ENCODE measurements at places on chromosomes 16 and 17.

- DNase-seq: no peak
Measured at GRCh38 chr17:82200135-82200534, 12.5 kb downstream of the CCDC57 start.

- no peak for DNase-seq
Measured at GRCh38 chr16:54407596-54407995, 121.0 kb upstream of the IRX3 start.

GRCh38 chr16:30699615-30700099 lies 686 bp downstream of the SRCAP start:
- DNase-seq: no peak

DNA sequence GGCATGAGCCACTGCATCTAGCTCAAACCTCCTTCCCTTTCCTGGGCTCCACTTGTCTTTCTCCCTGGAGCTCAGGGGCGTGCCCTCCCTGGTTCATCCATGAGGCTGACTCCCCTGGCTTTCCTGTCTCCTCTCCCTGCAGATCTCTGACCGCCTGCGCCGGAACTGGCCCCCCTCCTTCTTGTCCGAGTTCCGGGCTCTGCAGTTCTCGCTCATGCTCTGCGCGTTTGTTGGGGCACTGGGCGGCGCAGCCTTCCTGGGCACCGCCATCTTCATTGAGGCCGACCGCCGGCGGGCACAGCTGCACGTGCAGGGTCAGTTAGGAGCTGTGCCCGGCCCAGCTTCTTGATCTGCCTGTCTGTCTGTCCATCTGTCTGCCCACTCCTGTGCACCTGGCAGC lies 1.2 kb upstream of the LAT start:
- DNase-seq: no peak

GRCh38 chr16:19085679-19086200 lies 18.3 kb downstream of the COQ7 start:
- DNase-seq: no peak

DNA sequence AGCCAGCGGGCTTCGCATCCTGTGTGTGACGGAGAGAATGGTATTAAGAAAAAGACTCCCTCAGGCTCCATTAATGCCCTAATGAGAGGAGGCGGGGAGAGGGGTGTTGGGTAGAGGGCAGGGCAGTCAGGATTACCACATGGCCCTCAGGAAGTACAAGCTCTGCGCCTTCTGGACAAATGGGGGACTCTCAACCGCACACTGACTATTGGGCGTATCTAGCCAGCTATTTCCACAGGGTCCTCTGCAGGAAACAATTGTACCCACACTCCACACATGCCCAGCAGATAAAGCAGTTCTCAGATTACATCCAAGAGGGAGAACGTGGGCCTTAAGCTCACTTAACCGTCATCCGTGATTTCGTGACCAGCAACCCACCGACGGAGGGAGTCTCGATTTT lies 14.7 kb downstream of the NXN start:
- no peak for DNase-seq

DNA sequence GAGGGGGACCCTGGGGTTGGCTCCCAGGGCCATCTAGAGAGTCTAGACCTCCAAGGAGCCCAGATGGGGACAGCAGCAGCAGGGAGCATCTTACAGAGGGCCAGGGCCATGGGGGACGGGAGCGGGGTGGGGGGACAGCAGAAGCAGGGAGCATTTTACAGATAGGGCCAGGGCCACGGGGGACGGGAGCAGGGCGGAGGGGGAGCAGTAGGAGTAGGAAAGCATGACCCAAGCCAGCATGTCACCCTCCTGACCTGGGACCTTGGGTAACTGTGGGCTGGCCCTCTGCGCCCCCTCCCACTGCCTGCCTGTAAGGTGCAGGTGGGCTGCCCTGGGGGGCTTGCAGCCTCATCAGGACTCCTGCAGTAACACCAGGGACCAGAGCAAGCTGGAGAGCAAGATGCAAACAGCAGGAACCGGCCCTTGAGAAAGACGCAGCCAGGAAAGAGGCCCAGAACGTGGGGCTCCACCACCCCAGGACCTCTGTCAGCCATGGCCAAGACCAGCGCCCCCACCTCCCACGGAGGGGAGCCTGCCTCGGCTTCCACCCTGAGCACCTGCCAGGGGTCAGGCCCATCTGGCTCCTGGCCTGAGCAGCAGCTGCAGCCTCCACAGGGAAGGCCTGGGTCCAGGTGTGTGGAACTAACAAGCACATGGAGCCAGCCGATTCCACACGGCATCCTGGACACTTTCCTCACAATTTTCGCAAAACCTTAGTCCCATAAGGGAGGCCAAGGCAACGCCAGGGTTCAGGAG lies 2.4 kb downstream of the ZNF598 start:
- no peak for DNase-seq

- no peak for DNase-seq
Measured at GRCh38 chr16:87489434-87490045, 3.3 kb downstream of the ZCCHC14 start.

- no peak for DNase-seq
Measured at GRCh38 chr17:2933606-2934005, 129.8 kb downstream of the OR1D5 start.

- no peak for DNase-seq
Measured at GRCh38 chr16:280991-281659, 734 bp downstream of the ARHGDIG start.

GRCh38 chr16:4231367-4231766 lies 10.5 kb downstream of the SRL start:
- no peak for DNase-seq

GRCh38 chr17:10055262-10055975 lies 143.0 kb downstream of the GAS7 start:
- no peak for DNase-seq

DNA sequence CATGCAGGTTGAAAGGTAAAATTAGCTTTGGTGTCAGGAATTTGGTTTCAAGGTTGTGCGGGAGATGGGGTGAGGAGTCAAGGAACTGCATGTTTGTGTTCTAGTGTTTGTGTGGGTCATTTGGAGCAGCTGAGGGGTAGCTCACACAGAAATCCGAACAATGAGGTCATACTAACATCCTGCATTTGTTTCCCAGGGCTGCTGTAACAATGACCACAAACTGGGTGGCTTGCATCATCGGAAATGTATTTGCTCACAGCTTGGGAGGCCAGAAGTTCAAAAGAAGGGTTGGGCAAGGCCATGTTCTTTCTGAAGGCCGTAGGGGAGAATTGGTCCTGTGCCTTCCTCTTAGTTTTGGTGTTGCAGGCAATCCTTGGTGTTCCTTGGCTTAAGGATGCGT lies 287.4 kb downstream of the HAPSTR1 start:
- DNase-seq: no peak

GRCh38 chr17:66459811-66460270 lies 157.4 kb downstream of the PRKCA start:
- DNase-seq: no peak

- DNase-seq: no peak
Measured at GRCh38 chr16:68700120-68700519, 37.0 kb upstream of the CDH1 start.
